Sigmoid colon (tissue), 7 donors: ENCODE measurements at places on chromosomes 5 and 9. TPM values are rescaled to one million over a fixed set of nuclear protein-coding genes. Genes with fewer than 3 reads are reported as not detected.

GRCh38 chr5:179118338-179118737, 58.2 kb downstream of the ZNF354C start:
- no peak for DNase-seq

GRCh38 chr5:159978358-159978757, 30.6 kb upstream of the TTC1 start:
- DNase-seq, result no peak

The SPAG8 gene
- total RNA-seq, result 1.4 TPM

The SLC6A3 gene
- not detected for total RNA-seq

The OR1Q1 gene
- total RNA-seq, result not detected

DNA sequence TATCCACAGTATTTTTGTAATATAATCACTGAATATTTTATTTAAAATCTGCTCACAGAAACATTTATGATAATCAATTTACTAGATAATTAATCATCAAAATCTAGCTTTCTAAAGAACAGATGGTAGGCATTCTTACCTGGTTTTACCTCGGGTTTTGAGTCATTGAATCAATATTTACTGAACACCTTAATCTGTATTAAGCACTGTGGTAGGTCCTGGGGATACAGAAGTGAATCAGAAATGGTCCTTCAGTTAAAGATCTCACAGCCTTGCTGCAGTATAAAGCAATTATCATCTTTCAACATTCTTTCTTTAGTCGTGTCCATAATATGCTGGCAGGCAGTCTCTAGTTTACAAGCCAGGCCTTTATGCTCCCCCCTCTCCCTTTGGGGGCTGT, 2.0 kb upstream of the MEIKIN start:
- no peak for DNase-seq

- no peak for DNase-seq
Measured at GRCh38 chr5:90223756-90224155, 185.8 kb downstream of the CETN3 start.

The KIF27 gene
- total RNA-seq, result 6.7 TPM

- no peak for DNase-seq
Measured at GRCh38 chr5:161775891-161776290, 72.0 kb upstream of the GABRA1 start.

DNA sequence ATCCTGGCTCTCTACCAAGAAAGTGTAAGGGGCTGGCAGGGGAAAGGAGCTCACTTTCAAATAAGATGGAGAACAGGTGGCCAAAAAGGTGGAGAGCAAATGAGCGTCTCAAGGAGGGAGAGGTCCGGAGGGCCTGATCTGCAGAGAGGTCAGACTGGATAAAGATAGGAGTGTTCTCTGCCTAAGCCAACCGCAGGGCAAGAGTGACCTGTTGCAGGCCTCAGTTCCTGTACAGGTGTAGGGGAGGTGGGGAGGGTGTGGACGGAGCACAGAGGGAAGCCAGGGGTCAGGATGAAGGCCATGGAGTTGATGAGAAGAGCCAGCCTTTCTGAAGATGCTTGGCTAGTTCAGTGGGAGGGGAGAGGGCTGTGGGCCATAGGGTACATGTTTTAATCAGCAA, 239.7 kb downstream of the HSPA4 start:
- no peak for DNase-seq

DNA sequence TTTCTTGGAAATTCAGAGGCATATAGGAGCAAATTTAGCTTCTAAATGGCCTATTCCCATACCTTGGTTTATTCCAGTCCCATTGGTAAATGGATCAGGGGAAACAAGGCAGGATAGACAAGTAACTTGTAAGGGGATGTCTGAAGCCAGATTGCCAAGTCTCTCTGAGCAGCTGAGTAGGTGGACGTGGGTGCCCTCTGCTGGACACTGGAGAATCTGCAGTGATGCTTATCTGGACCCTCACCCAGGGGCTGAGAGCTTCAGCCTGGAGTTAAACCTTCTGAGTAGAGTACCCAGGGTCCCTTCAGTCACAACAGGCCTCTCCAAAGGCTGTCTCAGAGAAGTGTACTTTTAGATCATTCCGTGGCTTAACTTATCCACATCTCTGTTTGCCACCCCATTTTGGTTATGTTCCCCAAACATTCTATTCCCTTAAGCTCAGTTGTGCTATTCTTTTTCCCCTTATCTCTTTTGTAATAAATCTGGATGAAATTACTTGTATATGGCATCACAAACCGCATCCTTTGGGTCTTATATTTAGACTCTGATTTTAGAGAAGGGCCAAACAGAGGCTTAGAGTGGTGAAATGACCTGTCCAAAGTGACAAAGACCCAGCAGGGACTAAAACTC, 218.3 kb upstream of the GLRA1 start:
- peak; percentile 70 for DNase-seq

- DNase-seq, result no peak
Measured at GRCh38 chr9:13491138-13491492, 211.6 kb upstream of the MPDZ start.

- no peak for DNase-seq
Measured at GRCh38 chr9:110065532-110065931, 142.4 kb downstream of the C9orf152 start.

The PANK3 gene
- 34.9 TPM for total RNA-seq

GRCh38 chr5:22706901-22707300, 146.2 kb downstream of the CDH12 start:
- DNase-seq, result no peak

- DNase-seq, result no peak
Measured at GRCh38 chr9:129414993-129415941, 205.6 kb downstream of the C9orf50 start.

DNA sequence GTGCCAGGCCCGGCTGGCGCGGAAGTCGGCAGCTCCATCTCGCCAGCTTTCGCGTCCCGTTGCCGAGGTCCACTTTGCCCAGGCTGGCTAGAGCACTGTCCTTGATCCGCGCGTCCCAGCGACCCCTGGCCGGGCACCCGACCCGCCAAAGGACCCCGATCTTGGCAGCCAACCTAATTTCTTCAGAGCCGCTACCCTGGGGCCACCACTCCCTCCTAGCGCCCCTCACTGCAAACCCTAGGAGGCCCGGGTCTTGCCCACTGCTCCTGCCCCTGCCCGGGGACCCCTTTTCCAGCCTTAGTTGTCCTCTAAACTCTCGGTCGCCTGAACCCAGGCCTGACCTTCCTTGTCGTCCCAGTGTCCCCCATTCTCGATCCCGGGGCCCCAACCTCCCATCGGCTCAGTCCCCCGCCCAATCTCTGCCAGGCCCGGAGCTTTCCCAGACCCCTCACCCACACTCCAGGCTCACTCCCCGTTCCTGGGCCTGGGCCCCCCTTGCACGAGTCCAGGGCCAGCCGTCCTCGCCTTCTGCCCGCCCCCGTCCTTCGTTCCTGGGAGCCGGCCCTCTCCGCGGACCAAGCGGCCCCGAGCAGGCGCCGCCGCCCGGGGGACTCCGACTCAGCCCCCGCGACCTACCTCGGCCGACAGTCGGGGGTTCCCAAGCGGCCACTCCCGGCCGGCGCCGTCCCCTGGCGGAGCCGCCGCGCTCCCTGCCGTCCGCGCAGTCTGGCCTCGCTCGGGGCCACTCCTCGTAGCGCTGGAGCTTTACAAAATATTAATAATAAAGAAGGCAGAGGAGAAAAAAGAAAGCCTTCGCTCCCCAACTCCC, 701 bp upstream of the LMX1B start:
- peak; percentile 63 for DNase-seq

DNA sequence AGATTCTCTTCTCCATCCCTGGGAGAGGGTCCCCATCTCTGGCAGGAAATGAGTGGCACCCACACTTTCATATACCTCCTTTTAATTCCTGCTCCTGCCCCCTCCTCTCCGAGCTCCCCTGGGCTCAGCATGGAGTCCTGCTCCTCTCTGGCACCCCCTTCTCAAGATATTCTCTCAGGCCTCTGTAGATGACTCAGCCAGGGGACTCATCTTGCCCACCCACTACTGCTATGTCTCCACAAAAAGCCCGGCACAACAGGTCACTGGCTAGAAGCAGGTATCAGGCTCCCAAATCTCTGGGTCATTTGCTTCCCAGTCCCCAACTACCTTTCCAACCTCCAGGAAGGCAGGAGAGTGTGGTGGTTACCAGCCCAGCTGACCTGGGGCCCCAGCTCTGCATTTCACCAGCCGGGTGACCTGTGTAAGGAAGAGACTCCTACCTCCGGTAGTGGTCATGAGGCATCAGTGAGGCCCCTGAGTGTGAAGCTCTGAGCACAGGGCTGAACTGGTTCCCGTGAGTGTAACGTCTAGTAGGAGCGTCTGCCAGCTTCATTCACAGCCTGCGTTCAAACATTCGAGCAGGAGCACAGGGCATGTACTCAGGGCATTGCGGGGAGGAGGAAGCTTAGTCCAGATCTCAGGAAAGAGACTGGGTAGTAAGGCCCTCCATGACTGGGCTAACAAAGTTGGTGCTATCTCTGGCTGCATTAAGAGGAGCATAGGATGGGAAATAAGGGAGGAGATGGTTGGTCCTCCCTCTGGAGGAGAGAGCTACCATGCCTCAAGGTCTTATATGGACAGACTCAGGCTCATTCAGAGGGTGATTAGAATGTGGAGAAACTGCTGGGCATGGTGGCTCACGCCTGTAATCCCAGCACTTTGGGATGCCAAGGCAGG, 63.7 kb downstream of the LMX1B start:
- no peak for DNase-seq

DNA sequence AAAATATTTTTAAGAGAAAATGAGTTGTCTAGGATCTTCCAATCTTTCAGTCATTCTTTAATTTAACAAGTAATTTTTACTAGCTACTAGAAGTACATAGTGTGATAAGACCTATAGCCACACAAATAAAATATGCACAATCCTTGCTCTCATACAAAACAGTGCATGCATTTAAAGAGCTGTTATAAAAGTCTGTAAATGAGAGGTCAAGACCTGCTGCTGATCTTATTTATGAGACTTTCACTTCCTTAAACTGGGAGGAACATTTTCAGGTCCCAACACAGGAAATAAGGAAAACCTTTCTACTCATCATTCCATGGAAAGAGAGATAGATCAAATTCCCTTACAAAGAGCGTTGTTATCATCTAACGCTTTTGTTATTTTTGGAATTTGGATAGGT, 54.2 kb upstream of the PAM start:
- no peak for DNase-seq

- DNase-seq, result no peak
Measured at GRCh38 chr5:155699385-155699784, 627.6 kb upstream of the SGCD start.

The ADRB2 gene
- 3.5 TPM for total RNA-seq

DNA sequence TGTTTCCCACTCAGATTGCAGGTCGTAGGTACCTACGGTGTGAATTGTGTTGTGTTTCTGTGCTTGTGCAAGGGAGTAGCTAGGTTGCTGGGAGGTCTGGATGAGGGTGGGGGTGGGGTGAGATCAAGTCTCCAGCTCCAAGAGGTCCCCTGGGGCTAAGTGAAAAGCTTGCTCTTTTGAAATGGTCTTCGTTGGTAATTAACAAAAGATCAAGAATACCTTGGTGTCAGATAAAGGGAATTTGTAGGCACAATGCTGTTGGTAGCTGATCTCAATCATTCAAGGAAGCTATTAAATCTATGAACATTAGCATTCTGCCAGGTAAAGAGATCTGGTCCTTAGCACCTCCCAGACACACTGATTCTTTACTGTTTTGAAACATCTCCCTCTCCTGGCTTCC, 928 bp upstream of the PCDHGC4 start:
- DNase-seq, result no peak
